Femur (tissue), 1 donor: ENCODE measurements at places on chromosomes 4 and X.

GRCh38 chr4:183610033-183610432 lies 49.0 kb downstream of the RWDD4 start:
- DNase-seq = no peak

DNA sequence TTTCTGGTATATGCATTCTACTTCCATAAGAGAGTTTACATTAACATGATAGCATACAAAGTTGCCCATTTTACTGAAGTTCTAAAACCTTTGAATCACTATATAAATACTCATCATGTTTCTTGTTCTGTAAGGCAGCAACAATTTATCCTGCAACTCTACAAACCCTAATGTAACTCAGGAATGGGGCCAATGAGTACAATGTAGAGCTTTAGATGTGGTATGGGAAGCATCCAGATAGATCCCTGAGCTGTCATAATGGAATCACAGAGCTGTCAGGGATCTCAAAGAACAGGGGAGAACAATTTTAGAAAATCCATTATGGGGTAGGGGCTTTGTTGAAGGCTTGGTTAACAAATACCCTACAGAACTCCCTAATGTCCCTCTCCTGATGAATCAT lies 88.5 kb downstream of the DCUN1D4 start:
- no peak for DNase-seq

GRCh38 chrX:119880076-119880475 lies 8.4 kb downstream of the NDUFA1 start:
- DNase-seq = no peak

- no peak for DNase-seq
Observed at GRCh38 chrX:149521438-149521837, 16.3 kb upstream of the IDS start.

DNA sequence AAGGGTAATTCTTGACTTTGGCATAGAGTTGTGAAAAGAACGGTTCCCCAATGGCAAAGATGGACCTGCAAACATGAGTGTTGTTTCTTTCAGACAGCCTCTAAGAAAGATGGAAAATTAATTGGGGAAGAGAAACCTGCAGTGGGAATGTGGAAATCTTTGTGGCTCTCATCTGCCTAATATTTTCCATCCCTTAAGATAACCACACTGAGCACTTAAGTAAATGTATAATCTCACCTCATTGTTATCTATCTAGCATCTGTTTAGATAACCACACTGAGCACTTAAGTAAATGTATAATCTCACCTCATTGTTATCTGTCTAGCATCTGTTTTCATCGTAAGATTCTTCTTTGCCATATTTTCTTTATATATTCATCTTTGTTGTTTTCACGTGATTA lies 149.3 kb downstream of the NWD2 start:
- DNase-seq = no peak

DNA sequence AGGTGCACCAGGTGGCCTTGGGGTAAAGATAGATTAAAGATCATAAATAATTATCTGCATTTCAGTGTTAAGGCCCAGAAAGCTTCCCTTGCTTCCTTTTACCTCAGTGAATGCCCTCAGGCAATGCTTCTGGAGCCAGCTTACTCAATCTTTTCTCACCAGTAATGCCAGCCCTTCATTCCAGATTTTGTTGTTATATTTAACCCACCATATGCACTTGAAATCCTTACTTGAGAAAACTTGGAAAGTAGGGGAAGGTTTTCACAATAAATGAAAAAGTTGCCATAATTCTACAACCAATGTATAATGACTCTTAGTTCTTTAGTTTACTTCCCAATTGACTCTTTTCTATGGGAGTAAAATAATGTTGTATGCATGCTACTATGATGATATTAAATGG lies 17.1 kb upstream of the PBDC1 start:
- DNase-seq = no peak

DNA sequence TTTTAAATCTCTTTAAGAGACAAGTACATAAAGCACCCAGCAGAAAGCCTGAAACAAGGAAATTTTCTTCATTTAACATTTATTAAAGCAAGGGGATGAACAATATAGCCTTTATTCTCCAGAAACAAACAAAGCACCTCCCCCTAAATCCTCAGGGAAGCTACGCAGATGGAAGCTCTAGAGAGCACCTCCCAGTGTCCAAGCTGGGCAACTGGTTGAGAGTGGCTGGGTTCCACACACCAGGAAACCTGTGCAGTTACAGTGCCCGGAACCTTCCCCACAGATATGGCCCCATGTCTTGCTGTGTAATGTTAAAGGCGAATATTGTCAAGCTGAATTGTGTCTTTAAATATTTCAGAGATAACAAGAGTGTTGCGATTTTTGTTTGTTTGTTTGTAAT lies 8.9 kb upstream of the TRIML1 start:
- DNase-seq = no peak

DNA sequence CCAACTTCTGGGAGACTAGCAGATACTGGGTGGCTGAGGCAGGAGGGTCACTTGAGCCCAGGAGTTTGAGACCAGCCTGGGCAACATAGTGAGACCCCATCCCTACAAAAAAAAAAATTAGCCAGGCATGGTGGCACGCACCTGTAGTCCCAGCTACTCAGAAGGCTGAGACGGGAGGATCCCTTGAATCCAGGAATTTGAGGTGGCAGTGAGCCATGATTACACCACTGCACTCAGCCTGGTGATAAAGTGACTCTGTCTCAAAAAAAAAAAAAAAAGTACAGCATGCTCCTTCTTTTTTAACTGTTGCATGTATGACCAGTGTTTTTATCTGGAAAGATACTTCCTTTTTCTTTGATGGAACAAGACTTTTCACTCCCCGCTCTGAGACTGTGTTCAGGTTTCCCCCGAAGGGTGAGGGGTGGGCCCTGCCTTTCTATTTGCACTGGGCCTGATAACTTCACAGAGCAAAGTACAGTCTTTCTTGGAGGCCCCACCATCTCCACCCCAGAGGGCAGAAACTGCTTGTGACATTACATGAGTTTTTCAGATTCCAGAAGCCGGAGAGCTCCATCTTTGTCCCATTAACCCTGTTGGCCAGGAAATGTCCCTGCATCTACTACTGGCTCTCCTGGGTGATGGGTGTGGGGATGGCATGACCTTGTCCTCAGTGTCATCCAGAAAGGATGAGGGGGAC lies 35.2 kb downstream of the NYX start:
- no peak for DNase-seq

DNA sequence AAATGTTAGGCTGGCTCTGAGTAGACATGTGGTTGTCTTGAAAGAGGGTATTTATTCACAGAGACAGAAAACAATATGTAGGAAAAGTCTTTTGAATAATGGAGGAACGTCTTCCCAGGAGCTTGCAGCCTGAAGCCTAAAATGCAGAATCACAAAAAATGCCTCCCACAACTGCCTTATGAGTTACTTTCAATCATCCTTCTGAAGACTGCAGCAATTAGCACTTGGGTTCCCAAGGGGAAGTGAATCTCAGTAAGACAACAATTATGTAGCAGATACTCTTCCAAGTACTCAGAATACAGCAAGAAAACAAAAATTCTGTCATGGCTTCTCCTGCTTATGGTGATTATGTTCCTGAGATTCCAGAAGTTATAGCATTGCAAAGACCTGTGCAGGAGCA lies 166.6 kb upstream of the TBL1X start:
- DNase-seq = no peak

DNA sequence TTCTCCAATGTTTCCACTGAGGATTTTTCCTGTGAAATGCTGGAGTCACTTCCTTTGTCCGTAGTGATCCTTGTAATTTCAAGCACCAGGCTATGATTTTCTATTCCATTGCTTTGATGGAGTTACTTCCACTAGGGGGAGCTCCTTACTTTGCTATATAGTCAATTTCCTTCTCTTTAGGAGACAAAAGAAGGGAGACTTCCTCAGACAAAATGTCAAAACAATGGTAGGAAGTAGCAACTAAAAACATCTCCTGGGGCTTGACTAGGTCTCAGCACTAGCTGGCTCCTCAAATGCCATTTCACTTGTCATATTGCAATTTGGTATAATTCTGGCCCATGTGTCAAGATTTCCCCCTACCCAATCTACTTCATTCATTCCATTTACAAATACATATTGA lies 24.1 kb downstream of the ZCCHC12 start:
- no peak for DNase-seq

DNA sequence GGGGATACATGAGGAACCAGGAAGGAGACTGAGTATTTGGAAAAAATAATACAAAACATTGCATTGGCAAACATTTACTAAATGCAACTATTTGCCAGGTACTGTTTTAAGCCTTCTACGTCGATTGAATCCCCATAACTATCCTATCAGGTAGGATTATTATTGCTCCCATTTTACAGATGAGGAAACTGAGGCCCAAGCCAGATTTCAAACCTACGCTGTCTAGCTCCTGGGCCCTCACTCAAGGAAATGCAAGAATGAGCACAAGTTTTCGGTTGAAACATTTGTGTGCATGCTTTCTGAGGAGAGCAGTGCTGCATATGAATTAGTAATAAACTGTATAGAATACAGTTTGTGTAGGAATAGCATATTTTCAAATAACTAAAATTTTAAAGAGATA lies 206.7 kb downstream of the CEP135 start:
- no peak for DNase-seq

DNA sequence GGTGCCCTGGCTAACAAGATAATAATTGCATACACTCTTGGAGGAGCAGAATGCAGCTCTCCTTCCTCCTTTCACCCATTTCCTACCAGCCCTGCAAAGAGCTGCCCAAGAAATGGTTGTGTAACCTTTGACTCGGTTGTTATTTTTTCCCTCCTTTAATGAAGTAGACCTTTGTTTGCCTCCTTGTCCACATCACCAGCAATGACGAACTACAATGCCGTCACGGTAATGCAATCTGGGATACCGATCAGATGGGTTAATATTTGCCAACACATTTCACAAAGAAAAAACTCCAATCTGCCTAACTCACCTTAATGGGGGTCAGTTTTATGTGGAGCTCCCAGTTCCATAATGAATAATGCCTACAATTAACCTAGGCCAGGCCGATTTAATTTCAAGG lies 32.0 kb downstream of the GPRIN3 start:
- no peak for DNase-seq

DNA sequence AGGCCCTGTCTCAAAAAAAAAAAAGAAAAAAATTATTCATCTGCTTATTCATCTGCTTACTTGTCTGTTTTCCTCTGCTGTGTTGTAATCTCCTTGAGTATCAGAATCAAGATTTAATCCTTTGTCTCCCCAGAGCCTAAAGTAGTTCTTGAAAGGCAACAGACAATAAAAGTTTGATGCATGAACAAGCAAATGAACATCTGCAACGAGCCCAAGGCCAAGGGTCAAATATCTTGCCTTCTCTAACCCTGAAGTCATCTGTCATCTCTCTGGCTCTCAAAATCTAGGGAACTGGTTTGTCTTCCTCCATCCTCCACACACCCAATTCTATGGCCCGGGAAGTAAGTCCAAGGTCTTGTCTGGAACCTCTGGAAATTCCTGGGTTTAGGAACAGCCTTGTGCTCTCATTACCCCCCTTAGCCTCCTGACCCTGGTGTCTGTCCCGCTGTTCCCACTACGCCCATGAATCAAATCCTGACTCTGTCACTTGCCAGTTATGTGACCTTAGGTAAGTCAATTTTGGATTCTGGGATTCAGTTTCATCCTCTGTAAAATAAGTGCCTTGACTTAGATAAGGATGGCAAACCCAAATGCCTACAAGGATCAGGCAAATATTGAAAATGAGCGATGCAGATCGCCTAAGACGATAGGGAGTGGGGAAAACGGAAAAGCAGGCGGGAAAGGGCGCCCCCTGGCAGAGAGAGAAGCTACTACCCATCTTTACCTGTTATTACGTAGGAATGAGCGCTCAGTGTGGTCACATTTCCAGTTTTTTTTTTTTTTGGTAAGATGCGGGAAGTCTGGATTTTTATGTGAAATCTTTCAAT lies 102.7 kb upstream of the DHX15 start:
- DNase-seq = no peak

DNA sequence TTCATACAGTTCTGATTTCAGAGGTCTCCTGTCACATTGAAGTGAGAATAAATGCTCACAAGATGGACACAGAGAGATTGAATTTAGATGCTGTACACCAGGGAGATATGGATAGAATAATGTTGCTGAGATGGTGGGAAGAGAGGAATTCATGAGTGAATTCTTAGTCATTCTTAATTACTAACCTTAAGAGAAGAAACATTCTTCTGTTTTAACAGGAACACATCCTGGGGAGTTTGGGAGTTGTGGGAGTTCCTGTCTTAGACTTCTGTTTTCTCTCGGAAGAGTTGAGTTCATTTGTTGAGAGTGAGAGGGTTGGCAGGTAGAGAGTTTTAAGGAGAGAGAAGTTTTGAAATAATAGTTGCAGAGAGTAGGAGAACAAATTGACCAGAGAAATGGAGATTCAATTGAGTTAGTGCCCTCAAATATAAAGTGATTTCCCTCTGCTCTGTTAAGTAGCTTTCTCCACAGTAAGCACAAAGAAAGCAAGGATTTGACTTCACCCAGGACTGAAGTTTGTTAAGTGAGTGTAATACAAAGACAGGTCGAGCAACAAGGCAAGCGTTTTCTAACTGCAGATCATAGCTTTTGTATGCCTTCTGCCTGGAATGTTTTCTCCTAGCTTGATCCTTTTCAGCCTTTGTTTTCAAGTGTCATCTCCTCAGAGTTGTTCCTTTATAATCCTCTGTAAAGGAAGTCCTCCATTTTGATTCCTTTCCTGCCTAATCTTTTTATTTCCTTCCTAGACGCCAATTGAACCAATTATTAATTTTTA lies 205.9 kb downstream of the RAPGEF2 start:
- no peak for DNase-seq

DNA sequence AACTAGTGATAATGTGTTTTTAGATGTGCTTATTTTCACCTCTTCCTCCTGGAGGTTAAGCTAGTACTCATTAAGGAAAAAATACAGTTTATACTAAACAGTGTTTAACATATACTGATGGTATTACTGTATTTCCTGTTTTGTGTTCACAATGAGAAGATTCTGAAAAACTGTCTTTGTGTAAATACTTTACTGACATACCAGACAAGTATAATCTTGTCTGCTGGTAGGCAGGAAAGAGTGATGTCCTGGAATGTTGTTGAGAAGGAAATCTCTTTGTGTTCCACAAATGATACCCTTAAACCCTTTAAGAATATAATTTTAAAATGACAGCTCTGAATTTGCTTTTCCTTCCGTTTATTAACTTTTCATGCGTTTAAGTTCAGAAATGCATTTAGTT lies 205.5 kb upstream of the NUDT6 start:
- DNase-seq = no peak

DNA sequence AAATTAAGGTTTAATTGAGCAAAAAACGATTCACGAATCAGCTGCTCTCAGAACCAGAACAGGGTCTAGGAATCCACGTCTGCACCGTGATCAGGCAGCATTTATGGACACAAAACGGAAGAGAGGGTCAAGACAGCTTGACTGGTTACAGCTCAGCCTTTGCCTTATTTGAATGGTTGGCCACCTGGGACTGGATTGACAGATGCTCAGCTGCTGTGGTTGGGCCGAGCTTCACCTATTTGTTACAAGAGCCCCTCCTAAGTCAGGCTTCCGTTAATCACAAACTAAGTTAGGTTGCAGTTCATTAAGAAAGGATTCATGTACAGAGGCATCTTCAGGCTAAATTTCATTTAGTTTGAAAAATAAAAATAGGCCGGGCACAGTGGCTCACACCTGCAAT lies 50.6 kb upstream of the MAN2B2 start:
- DNase-seq = no peak

DNA sequence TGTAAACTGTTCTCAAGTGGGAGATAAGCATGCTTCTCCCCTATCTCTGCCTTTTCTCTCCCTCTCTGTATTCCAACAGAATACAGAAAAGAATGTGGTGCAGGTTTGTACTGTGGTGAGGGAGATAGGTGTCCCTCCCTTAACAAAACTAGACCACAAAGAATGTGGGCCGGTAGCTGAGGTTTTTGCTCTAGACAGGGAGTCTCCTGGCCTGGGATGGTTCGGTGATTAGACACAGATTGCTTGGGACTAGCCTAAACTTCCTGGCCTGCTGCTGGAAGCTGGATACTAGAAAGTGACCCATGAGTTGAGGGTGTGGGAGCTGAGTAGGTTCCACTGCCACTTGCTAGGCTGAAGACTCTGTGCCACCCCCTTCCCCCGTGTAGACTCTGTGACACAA lies 143.0 kb downstream of the CXXC4 start:
- no peak for DNase-seq
